Hematopoietic multipotent progenitor cell treated with erythropoietin and hydrocortisone succinate and interleukin-3 and kit ligand, for 6 days (in vitro differentiated cells): ENCODE measurements at places on chromosomes 12 and 14.
A peak's percentile ranks its signal among the peaks of the same experiment; 100 is the strongest.

- no peak for DNase-seq
Measured at GRCh38 chr14:35786856-35787255, 22.2 kb downstream of the RALGAPA1 start.

DNA sequence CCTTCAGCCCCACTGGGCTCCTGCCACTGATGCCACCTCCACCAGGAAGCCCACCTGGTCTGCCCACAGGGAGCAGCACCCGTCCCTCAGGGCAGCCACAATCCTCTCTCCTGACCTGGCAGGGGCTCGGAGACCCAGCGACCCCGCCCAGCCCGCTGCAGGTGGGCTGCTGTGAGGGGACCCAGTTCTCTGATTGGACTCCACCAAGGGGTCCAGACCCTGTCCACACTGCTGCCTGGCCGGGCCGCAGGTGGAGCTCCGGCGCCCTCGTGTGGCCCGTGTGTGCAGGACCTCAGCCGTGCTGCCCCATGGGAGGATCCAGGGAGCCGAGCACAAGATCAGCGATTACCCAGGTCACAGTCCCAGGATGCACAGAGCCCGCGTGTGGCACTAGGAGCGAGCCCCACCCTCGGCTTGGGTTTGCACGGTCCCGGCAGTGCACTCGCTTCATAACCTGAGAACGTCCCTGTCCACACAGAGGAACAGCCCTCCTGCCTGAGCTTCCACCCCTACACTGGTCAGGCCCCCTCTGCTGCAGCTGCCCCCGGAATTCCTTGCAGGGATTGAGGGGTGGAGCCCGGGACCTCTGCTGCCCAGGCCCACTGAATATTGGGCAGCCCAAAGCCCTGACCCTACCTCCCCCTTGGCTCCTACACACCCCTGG, 35.4 kb upstream of the TMEM179 start:
- DNase-seq: peak; percentile 85

GRCh38 chr12:110561471-110562201, 21.5 kb downstream of the PPTC7 start:
- DNase-seq: no peak

- no peak for DNase-seq
Measured at GRCh38 chr12:69913526-69913925, 88.5 kb downstream of the MYRFL start.

DNA sequence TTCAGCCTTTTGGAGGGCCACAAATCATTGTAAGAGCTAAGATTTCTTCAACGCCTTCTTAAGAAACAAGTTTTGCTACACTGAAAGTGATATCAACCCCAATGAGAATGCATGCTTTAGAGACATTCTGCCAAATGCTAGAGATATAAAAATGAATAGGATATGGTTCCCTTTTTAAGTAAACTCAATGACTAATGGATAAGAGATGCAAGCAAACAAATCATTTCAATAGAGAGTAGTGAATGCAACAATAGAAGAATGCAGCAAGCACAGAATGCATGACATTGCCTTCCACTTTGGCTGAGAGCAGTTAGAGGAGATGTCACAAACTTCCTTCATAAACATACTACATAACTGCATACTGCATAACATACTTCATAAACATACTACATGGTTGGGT, 116.4 kb downstream of the PDZRN4 start:
- DNase-seq: no peak

GRCh38 chr14:103386713-103387329, 1.6 kb downstream of the MARK3 start:
- DNase-seq: no peak

GRCh38 chr14:33794791-33795305, 156.0 kb downstream of the EGLN3 start:
- no peak for DNase-seq

- no peak for DNase-seq
Measured at GRCh38 chr14:58780185-58780584, 142.4 kb downstream of the DACT1 start.

- DNase-seq: no peak
Measured at GRCh38 chr14:50410071-50410470, 13.4 kb upstream of the CDKL1 start.

DNA sequence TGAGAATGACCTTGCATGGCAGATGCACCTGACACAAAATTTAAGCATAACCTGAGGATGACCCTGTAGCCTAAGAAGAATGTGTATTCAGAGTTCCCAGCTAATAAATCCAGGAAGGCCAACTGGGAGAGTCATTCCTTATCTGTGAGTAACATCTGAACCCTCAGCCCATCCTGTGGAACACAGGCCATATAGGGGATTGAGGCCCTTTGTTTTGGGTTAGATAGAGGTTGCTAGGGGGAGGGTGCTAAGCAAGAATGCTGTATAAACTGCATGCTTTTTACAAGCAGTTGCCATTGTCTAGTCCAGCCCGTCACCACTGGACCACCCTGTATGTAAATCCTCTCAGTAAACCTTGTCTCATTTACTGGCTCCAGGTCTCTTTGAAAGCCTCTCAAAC, 77.0 kb downstream of the BICD1 start:
- DNase-seq: no peak

DNA sequence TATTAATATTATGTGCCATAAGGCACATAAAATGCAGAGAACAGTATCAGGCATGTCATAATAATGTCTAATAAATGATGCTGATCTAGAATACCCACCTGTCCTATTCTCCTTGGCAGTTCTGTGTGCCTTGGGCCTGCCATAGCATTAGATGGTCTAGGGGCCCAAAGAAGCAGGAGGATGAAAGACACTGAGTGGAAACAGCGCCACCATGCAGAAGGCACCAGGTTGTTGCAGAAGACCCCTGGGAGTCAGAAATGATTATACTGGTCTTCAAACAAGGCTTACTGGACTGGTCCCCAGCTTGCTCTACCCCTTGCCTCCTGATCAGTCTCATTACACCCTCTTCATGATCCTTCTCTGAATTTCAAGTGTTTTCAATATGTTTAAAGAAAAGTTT, 353.3 kb downstream of the GRIN2B start:
- DNase-seq: no peak

DNA sequence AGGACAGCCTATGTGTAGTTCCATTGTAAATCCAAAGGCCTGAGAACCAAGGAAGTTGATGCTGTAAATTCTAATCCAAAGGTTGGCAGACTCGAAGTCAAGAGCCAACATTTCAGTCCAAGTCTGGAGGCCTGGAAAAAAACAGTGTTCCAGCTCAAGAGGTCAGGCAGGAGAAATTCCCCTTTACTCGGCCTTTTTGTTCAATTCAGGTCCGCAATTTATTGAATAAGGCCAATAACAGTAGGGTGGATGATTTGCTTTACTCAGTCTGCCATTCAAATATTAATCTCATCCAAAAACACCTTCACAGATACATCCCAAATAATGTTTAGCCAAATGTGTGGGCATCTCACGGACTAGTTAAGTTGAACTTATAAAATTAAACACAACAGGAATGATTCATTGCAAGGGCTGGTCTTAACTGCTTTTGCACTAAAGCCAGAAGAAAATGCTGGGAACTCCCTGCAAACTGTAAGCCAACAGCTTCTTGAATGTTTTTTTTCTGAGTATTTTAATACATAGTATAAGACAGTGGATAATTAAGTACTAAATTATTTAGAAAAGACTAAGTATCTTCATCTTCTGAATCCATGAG, 197.4 kb upstream of the GARIN6 start:
- no peak for DNase-seq

GRCh38 chr12:2902272-2902880, 11.7 kb downstream of the TULP3 start:
- peak; percentile 57 for DNase-seq

DNA sequence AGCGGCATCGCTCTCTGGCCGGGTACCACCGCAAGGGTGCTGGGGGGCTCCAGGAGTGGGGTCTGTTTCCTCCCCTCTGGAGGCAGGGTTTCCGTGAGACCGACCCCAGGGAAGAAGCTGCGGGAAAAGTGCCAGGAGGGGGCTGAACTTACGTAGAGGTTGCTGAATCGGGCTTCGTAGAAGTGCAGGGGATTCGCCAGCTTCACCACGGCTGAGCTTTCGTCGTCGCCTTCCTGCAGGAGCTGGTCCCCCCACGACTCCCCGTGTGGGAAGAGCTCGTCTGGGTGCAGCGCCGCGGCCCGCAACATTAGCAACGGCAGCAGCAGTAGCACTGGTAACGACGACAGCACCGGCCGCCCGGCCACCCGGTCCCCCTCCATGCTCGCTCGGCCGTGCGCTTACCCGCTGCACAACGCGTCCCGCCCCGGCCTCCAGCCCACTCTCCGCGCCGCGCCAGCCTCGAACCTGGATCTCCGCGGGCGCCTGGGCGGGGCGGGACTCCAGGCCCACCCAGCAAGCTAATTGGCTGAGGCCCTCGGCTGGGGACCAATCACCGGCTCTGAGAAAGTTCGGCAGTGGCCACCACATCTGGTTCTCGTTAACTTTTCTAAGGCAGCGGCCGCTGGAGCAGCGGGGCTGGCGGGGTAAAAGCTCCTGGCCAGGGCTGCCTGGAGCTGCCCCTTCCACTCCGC, at the start of gene NID2:
Gene NID2, minus strand, starts transcription at position 445 of the 692 bp plus-strand sequence. Its CDS starts 65 bp downstream, at position 380.
- DNase-seq: peak; percentile 67

DNA sequence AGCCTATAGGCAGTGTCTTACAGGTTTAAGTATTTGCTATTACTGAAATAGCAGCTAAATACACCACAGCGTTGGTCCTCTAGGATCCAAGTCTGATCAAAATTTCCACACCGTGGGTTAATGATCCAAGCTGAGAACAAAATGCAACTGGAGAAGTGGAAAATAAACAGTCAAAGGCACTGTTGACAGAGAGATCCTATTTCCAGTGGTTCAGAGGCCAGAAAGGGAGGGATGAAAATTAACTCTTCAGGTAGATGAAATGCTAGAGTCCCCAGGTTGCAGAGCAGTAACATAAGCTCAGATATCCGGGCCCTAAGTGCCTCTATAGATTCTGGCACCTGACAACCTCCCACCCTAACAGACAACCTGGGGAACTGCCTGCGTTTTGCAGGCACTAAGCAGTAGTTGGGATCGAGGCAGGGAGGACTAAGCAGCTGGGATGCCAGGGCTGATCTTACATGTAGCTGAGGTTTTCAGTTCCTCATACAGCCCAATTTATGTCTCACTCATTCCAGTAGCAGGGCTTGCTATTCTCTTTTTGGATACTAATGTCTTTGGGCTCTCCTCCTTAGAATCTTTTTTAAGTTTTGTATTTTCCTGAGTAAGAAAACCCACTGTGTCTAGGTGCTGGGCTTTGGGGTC, 42.7 kb upstream of the CRACR2A start:
- DNase-seq: no peak

DNA sequence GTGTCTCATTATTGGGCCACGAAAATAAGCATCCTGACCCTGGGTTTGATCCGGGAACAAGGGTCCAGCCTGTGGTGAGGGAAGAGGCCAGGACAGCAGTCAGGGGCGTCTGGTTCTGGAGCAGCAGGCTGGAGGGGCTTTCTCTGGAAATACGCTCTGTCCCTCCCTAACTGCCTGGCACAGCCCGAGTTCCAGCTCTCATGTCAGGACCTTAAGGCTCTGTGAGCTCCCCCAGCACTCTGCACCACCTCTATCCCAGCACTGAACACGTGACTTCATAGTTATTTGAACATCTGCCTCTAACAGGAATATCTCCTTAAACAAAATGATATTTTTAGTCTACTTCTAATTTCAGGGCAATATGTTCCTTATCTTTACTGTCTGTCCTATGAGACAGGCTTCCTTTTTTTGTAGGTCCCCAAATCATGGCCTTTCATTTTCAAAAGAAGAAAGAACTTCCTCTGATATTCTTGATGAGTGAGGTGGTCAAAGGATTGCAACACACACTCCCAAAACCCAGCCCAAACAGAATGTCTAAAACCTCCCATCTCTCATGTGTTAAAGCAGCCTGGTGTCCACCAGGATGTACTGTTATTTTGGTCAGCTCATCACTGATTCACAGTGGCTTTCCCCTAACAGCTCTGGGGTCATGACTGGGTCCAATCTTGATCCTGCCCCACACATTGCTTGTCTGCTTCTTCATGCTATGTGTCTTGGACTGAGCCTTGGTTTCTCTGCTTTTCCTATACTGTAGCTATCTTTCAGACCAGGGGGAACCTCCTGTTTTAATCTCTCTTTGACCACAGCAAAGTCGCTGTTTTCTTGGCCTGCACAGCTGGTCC, 9.7 kb downstream of the AQP6 start:
- peak; percentile 40 for DNase-seq

DNA sequence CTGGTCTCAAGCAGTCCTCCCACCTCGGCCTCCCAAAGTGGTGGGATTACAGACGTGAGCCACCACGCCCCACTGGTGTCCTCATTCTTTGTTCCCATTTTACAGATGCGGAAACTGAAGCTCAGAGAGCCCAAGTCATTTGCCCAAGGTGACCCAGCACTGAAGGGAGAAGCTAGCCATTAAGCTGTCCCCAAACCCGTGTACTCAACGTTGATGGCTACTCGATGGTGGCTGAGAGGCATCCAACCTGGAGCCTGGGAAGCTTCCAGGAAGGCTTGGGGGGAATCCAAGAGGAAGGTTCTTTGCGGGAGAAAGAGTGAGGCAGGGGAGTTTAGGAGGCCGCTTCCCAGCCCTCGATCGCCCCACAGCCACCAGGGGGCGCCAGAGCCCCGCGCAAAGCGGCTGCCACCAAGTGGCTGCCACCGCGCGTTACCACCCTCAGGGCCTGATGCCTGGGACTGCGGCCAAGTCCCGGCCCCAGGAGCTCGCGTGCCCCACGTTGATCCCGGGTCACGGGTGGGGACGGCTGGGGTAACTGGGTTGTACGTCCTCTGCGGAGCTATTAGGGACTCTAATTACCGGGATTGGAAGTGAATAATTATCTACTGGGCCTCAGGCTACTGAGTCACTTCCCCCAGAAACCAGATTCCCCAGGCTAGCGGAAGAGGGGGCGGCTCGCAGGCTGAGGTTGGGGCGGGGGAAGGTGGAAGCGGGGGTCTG, 8.8 kb upstream of the SH2B3 start:
- peak; percentile 91 for DNase-seq

DNA sequence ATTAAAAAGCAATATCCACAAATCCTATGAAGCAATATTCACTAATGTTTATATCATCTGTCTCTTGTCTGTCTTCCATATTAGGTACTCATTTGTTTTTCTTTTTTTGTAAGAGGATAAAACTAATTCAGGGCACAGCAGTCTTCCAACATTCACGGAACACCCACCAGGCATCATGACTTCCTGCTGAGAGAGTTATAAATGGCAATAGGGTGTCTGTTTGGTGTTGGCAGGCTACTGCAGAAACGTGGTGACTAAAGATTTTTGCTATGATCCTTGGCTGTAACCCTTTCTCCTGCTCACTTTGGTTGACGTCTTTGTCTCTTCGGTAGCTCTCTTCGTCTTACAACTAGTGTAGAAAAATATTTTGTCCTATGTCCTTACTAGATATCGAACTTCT, 860.6 kb upstream of the MGAT4C start:
- no peak for DNase-seq

- no peak for DNase-seq
Measured at GRCh38 chr12:87441511-87441910, 587.7 kb downstream of the C12orf50 start.
